ENCODE measurements at places on chromosomes 12 and 14. TPM values are rescaled to one million over a fixed set of nuclear protein-coding genes. Genes with fewer than 3 reads are reported as not detected.

DNA sequence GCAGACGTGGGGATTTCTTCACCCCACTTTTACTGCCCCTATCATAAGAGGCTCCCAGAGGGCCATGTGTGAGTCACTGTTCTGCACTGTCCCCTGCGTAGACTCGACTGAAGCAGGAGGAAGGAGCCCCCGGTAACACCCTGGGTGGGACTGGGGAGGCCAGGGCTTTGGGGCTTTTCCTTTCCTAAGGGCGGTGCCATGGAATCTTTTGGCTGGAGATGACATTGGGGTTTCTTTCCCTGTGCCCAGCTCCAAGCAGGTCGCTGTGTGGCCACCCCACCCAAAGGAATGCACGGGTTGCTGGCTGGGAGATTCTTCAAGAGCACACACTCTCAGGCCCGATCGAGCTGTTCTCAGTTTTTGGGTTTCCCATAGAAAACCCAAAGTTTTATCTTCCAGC is 62.3 kb upstream of the RIN3 start:
- no peak overlapping the region for H3K4me3 ChIP-seq
- H3K27ac ChIP-seq = no peak overlapping the region
- DNase-seq = no peak
- H3K36me3 ChIP-seq = no peaks in the 10 kb centered on the region
- H3K4me1 ChIP-seq = no peaks in the 10 kb centered on the region

- H3K27me3 ChIP-seq = no peaks in the 10 kb centered on the region
- H3K4me1 ChIP-seq = no peaks in the 10 kb centered on the region
- DNase-seq = no peak
- no peaks in the 10 kb centered on the region for H3K36me3 ChIP-seq
- H3K4me3 ChIP-seq = no peak overlapping the region
These were observed 58.1 kb downstream of the STAB2 start for GRCh38 chr12:103645202-103645601.

- peaks cover 27% of the 10 kb centered on the region for H3K4me1 ChIP-seq
- peak overlapping the region; percentile 91 for H3K4me3 ChIP-seq
- peak overlapping the region; percentile 33 for H3K27ac ChIP-seq
- H3K27me3 ChIP-seq = no peaks in the 10 kb centered on the region
- peaks cover 11% of the 10 kb centered on the region for H3K36me3 ChIP-seq
These were observed 5.2 kb downstream of the IRF2BPL start for GRCh38 chr14:77023001-77023996.

GRCh38 chr12:101785671-101786070 is 45.1 kb downstream of the GNPTAB start:
- no peaks in the 10 kb centered on the region for H3K27me3 ChIP-seq
- H3K4me3 ChIP-seq = no peak overlapping the region
- no peak overlapping the region for H3K27ac ChIP-seq
- no peak for DNase-seq
- peaks cover 2% of the 10 kb centered on the region for H3K36me3 ChIP-seq
- H3K4me1 ChIP-seq = no peaks in the 10 kb centered on the region

- H3K27me3 ChIP-seq = no peaks in the 10 kb centered on the region
- no peak for DNase-seq
- H3K4me1 ChIP-seq = peaks cover 6% of the 10 kb centered on the region
- H3K36me3 ChIP-seq = no peaks in the 10 kb centered on the region
- H3K27ac ChIP-seq = no peak overlapping the region
- no peak overlapping the region for H3K4me3 ChIP-seq
These were observed 78.9 kb downstream of the EMP1 start for GRCh38 chr12:13275241-13276085.

The GDF11 gene
- total RNA-seq = 1.6 TPM

The SLC24A4 gene
- not detected for total RNA-seq

GRCh38 chr12:124633365-124634362 is 66.3 kb upstream of the NCOR2 start:
- no peak overlapping the region for H3K27ac ChIP-seq
- no peak overlapping the region for H3K4me3 ChIP-seq
- H3K4me1 ChIP-seq = no peaks in the 10 kb centered on the region

DNA sequence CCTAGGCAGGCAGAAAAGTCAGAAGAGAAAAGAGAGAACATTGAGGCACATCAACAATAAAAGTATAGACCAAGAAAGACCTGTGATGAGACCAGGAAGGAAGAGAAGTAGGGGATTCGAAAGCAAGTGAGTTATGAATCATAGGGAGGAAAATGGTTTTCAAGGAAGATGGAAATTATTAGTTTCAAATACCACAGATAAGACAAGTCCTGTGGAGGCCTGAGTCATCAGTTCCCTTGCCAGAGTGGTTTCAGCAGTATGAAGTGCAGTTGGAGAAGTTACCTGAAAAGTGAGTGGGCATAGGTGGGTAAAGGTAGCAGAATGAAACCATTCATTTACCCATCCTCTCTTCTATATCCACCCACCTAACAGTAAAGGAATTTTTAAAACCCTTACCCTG is 25.2 kb upstream of the TSPAN8 start:
- no peak overlapping the region for H3K27ac ChIP-seq
- no peak overlapping the region for H3K4me3 ChIP-seq
- no peaks in the 10 kb centered on the region for H3K36me3 ChIP-seq
- no peak for DNase-seq

The ACOT6 gene
- not detected for total RNA-seq

DNA sequence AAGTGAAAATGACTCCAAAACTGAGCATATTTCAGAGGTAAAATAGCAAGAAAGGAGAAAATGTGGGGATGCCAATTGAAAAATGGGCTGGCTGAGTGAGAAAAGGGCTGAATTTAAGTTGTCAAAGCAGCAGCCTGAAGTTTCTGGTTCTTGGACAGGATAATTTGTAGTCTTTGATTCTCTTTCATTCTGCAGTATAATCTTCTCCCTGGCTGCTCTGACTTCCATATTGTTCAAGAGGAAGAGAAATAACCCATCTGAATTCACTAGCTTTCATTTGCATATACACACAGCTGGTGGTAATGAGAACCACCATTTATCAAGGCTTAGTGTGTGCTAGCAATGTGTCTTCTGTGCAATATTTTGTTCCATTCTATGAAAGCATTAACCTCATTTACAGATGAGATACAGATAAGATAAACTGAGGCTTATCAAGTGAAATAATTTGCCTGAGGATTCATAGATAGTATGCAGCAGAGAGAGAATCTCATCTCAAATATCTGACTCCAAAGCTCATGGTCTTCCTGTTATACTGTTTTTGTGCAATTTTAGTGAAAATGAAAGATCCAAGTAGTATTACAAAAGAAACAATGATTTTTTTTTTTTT is 184.2 kb downstream of the TMTC2 start:
- no peak for DNase-seq
- no peak overlapping the region for H3K27ac ChIP-seq
- H3K27me3 ChIP-seq = no peaks in the 10 kb centered on the region
- no peak overlapping the region for H3K4me3 ChIP-seq
- H3K36me3 ChIP-seq = no peaks in the 10 kb centered on the region

The SLC5A8 gene
- total RNA-seq = 0.11 TPM

GRCh38 chr12:53807322-53807860 is 55.6 kb upstream of the CISTR start:
- no peaks in the 10 kb centered on the region for H3K36me3 ChIP-seq
- no peak overlapping the region for H3K27ac ChIP-seq
- no peaks in the 10 kb centered on the region for H3K27me3 ChIP-seq
- H3K4me3 ChIP-seq = no peak overlapping the region

DNA sequence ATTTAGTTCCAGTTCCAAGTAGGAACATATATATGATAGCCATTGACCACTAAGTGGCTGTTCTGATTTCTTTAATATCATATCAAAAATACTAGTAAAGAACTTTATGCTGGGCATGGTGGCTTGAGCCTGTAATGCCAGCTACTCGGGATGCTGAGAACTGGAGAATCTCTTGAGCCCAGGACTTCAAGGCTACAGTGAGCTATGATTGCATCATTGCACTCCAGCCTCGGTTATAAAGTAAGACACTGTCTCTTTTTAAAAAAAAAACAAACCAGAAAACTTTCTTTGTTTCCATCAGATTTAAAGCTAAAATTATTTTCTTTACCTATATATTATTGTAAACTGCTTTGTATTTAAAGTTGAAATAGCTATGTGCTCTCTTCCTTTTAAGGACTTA is 127.0 kb downstream of the SCAF11 start:
- H3K4me1 ChIP-seq = no peaks in the 10 kb centered on the region
- no peaks in the 10 kb centered on the region for H3K27me3 ChIP-seq
- peaks cover 3% of the 10 kb centered on the region for H3K36me3 ChIP-seq
- no peak for DNase-seq
- H3K4me3 ChIP-seq = no peak overlapping the region

DNA sequence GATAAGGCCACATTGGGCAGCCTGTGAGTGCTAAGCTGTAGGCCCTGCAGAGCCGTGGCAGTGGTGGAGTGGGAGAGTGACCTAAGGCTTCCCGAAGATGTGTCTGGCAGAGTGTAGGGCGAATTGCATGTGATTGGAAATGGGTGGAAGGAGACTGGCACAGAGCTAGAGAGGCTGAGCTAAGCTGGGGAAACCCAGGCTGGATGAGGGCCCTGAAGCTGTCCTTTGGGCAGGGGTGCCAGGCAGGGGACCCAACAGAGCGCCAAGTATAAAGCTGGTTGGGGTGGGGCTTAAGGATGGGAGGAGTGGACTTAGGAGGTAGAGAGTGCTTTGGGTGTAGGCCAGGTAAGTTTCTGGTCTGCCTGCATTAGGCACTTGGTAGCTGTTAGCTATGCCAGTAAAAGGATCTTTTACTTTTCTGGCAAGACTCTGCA is 47.9 kb downstream of the WDR20 start:
- peak overlapping the region; percentile 60 for H3K27ac ChIP-seq
- H3K27me3 ChIP-seq = no peaks in the 10 kb centered on the region
- no peak overlapping the region for H3K4me3 ChIP-seq
- DNase-seq = no peak

The TPPP2 gene
- total RNA-seq = not detected

GRCh38 chr12:52691841-52692150 is 11.5 kb downstream of the KRT77 start:
- DNase-seq = no peak
- no peaks in the 10 kb centered on the region for H3K36me3 ChIP-seq
- H3K27ac ChIP-seq = no peak overlapping the region

The SMIM41 gene
- 7.9 TPM for total RNA-seq

The BCL2L14 gene
- total RNA-seq = not detected

GRCh38 chr14:97033556-97034081 is 236.4 kb downstream of the VRK1 start:
- H3K4me3 ChIP-seq = no peak overlapping the region
- H3K27ac ChIP-seq = no peak overlapping the region
- no peaks in the 10 kb centered on the region for H3K4me1 ChIP-seq
- no peaks in the 10 kb centered on the region for H3K36me3 ChIP-seq

- peak overlapping the region; percentile 91 for H3K27ac ChIP-seq
- H3K4me3 ChIP-seq = peak overlapping the region; percentile 96
- peaks cover 29% of the 10 kb centered on the region for H3K4me1 ChIP-seq
- no peaks in the 10 kb centered on the region for H3K27me3 ChIP-seq
These were observed 1.1 kb downstream of the NUMB start for GRCh38 chr14:73457041-73457923.

DNA sequence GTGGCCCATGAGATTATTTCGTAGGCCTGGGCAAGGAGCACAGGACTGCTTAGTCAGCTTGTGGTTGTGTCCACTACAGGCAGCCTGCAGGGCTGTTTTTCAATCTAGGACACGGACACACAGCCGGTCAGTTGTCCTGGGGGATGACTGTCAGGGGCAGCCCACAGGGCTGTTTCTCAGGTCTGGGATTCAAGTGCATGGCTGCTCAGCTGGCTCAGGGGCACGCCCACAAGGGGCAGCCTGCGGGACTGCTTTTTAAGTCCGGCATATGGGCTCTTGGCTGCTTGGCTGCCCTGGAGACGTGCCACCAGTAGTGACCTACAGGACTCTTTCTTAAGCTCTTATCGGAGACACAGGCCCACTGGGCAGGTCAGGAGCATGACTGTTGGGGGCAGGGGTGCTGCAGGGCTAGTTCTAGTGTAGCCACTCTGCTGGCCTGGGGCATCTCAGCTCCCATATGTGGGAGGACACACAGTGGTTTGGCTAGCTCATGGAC is 26.6 kb upstream of the GTF2A1 start:
- DNase-seq = no peak
- H3K27ac ChIP-seq = no peak overlapping the region
- H3K4me3 ChIP-seq = no peak overlapping the region
- H3K27me3 ChIP-seq = no peaks in the 10 kb centered on the region
- H3K4me1 ChIP-seq = no peaks in the 10 kb centered on the region

The LRFN5 gene
- 0.11 TPM for total RNA-seq

The LIN7A gene
- total RNA-seq = 4.6 TPM

The GPD1 gene
- total RNA-seq = 12.2 TPM

DNA sequence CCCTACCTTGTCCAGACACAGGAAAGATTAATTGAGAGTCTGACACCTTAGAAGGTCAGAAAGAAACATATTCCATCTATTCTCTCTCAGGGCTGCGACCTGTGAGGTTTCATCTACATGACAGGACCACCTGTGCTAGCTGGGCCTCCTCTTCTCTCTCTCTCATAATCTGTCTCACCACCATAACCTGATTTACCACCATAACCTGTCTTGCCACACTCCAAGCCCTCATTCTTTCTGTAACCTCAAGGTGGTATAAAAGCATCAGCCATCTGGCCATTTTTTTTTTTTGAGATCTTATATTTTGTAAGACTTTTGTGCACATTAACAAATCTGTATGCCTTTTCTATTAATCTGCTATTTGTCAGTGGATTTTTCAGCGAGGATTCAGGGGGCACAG is 75.5 kb downstream of the ACADS start:
- no peak for DNase-seq
- no peak overlapping the region for H3K4me3 ChIP-seq
- H3K27ac ChIP-seq = no peak overlapping the region
- H3K27me3 ChIP-seq = no peaks in the 10 kb centered on the region
- no peaks in the 10 kb centered on the region for H3K36me3 ChIP-seq
- no peaks in the 10 kb centered on the region for H3K4me1 ChIP-seq

The CREBL2 gene
- total RNA-seq = 19.4 TPM
